ENCODE measurements at places on chromosomes 12 and 14.

DNA sequence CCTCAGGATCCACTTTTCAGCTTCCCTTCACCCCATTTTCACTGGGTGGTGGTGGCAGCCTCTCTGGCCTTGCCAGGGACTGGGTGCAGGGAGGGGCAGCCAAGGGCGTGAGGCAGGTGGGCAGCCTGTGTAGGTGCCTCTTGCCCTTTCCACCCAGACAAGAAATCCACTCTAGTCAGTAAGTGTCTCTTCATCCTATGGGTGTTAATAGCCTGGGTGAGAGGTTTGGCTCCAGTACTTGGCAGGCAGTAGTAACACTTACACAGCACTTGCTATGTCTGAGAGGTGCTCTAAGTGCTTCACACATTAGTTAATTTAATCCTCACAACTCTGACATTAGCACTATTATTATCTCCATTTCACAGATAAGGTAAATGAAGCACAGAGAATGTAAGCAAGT, 171.9 kb downstream of the EMP1 start:
- no peak for DNase-seq

DNA sequence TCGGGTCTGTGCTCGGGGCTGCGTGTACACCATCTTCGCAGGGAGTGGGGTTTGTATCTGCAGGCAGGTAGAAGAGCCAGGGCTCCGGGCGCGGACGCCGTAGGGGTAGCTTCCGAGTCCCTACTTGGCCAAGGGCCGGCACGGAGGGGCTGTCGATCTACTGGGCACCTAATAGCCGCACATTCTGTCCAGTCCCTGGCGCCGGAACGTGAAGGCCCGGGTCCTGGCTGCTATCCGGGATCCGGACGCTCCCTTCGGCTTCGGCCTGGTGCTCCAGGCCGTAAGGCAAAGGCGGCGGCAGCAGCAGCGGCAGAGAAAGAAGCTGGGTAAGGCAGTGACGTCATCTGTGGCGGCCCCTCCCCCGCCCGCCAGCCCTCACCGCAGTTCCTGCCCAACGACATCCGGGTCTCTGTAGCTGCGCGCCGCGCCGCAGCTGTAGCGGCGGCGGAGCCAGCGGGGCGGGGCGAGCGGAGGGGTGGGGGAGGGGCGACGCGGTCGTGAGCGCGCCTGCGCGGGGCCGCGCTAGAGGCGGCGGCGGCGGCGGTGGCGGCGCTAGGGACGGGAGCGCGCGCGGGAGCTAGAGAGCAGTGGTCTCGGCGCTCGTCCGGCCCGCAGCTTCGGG, at the start of gene PPM1A:
Gene PPM1A, plus strand, starts transcription at position 525 of the 622 bp plus-strand sequence. CDS start 33,483 bp downstream, outside the sequence.
- peak; percentile 82 for DNase-seq

- DNase-seq: no peak
Observed at GRCh38 chr12:74689071-74689655, 151.5 kb downstream of the ATXN7L3B start.

DNA sequence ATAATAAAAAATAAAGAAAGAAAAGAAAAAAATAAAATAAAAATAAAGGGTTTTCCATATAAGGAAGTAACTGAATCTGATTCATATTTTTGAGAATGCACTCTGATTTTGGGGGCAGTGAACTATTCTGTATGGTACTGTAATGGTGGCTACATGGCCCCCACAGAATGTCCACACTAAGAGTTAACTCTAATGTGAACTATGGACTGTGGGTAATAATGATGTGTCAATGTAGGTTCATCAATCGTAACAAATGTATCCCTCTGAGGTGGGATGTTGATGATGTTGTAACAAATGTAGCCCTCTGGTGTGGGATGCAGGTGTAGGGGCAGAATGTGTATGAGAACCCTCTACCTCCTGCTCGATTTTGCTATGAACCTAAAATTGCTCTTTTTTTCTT, 13.8 kb downstream of the KRT8 start:
- no peak for DNase-seq

GRCh38 chr12:130051900-130052299, 110.4 kb upstream of the FZD10 start:
- no peak for DNase-seq

DNA sequence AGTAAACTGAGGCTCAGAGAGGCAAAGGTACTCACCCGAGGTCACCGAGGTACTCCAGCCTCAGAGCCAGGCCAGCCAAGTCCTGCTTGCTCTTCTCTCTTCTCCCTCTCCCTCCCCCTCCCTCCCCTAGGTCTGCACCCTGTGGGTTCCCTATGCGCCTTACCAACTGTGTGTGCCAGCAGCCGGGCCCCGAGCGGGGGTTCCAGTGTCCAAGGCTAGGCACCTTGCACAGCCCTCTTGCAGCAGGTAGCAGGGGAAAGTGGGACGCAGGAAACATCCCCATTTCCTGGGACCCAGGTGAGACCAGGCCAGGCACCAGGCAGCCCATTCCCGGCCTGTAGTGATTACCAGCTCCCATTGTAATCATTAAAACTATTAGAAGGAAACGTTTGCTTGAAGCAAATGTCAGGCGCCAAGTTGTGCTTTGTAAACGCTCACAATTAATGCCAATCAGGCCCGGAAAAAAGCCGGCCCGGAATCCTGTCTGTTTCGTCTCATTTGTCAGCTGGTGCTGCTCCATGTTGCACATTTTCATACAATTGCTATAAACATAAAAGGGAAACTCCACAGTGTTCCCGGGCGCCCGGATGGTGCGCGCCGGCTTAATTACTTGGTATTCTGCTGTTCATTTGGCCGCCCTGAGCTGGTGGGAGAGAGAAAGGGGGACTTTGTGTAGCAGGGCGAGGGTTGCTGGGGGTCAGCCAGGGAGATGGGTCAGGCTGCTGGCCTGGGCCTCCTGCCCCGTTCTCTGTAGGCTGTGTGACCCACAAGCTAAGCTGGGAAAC, 11.9 kb downstream of the FAM222A start:
- no peak for DNase-seq

DNA sequence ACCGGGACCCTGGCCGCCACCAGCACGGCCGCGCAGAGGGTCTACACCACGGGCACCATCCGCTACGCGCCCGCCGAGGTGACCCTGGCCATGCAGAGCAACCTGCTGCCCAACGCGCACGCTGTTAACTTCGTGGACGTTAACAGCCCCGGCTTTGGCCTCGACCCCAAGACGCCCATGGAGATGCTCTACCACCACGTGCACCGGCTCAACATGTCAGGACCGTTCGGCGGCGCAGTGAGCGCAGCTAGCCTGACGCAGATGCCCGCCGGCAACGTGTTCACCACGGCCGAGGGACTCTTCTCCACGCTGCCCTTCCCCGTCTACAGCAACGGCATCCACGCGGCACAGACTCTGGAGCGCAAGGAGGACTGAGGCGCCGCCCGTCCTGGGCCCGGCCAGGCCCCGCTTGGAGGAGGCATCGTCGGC, 150.1 kb downstream of the EGLN3 start:
- no peak for DNase-seq

DNA sequence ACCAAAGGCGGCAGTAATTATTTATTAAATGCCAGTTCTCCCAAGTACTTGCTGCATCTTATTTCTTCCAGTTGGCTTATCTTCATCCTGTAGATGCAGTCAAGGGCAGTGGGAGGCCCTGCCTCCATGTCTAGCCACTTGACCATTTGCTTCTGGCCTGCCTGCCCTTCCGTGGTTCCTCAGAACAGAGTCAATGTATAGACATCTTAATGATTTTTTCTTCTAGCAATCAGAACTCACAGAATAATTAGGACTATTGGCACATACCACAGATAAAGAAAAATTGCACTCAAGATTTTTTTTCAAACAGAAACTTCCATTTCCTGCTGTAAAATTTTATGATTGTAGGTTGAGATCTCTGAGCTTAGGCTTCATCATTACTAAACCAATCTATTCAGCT, 20.9 kb downstream of the NR1H4 start:
- no peak for DNase-seq

All from GF-D8 (cell line).